Astrocyte of the spinal cord (primary cell): ENCODE measurements at places on chromosomes 13 and 19.

DNA sequence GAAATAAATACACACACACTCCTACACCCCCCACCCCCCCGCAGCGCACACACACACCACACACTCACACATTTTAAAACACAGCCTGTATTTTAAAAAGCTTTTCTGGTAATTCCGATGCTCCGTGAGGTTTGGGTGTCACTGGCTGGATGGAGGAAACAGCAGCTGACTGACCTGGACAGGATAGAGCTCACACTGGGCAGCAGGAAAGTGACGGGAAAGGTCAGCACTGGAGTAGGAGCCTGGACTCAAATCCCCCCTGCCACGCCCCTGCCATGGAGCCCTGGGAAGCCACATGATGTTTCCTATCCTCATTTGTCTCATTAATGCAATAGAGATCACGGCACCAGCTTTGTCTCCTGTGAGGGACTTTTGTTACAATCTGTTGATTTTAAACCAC is 49.3 kb upstream of the STARD13 start:
- no peak for DNase-seq

DNA sequence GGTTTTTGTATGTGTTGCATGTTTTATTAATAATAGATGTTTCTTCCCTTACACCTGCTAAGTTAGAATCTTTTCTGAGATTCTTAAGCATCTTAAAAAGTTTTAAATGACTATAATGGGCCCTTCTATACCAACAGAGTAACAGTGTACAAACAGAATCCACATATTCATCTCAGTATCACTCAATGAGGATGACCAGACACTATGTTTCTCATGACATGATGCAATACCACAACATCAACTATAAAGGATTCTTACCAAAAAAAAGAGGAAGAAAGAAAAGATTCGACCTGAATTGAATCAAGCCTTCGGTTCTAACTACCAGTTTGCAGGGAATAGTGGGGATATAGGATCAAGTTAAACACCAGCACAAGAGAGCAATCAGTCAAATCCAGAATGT is 56.5 kb downstream of the INTS6 start:
- DNase-seq = peak; percentile 10

DNA sequence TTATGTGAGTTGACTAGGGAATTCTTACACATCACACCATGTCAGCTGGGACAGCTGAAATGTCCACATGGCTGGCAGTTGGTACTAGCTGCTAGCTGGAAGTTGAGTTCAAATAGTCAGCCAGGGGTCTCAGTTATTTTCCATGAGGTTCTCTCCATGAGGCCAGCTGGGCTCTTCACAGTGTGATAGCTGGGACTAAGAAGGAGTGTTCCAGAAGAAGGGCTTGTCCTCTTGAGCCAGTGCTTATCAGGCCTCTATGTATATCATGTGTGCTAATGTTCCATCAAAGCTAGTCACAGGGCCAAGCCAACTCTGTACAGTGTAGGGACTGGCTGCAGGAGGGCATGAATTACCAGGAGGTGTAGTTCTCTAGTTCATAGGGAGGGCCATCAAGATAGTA is 11.8 kb downstream of the USPL1 start:
- DNase-seq = no peak

DNA sequence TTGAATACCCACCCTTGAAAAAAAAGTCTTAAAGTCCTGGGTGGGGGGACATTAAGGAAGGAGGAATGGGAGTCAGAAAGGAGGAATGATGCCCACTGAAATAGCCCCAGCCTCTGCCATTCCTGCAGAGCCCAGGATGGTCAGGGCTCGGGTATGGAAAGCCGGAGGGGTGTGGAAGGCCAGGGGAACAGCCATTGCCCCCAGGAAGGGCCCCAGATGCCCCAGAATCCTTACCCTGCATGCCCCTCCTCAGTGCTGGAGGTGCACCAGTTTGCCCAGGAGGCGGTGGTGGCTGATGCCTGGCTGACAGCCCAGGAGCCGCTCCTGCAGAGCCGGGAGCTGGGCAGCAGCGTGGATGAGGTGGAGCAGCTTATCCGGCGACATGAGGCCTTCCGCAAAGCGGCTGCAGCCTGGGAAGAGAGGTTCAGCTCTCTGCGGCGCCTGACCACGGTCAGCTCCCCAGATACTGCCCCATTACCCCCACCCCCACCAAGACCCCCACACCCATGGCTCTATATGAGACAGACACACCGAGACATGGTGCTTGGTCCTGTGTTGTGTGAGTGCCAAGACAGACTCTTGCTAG is 10.7 kb upstream of the SHKBP1 start:
- no peak for DNase-seq

DNA sequence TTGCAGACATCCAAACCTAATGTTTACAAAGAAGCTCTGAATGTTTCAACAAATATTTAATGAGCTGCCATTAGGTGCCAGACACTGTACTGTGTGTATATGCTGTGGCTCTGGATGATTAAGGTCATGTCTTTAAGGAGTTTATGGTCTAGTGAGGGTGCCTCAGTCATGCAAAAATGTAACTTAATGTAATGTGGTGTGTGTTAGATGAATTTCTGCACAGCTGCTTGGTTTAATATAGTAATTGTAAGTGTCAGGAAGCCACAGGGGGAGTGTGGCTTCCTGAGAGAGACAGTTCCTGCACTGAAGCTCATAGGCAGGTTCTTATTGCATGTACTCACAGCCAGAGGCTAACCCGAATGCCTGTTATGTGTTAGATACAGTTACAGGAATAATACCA is 43.3 kb downstream of the SPATA13 start:
- peak; percentile 38 for DNase-seq

DNA sequence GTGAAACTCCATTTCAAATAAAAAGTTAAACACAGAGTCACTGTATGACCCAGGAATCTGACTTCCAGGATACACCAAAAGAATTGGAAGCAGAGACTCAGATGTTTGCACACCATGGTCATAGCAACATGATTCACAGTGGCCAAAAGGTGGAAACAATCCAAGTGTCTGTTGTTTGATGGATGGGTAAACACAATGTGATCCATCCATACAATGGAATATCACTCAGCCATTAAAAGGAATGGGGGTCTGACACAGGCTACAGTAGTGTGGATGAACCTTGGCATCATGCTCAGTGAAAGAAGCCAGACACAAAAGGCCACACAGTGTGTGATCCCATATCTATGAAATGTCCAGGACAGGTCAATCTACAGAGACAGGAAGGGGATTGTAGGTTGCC is 174.3 kb downstream of the PTPRS start:
- peak; percentile 49 for DNase-seq

DNA sequence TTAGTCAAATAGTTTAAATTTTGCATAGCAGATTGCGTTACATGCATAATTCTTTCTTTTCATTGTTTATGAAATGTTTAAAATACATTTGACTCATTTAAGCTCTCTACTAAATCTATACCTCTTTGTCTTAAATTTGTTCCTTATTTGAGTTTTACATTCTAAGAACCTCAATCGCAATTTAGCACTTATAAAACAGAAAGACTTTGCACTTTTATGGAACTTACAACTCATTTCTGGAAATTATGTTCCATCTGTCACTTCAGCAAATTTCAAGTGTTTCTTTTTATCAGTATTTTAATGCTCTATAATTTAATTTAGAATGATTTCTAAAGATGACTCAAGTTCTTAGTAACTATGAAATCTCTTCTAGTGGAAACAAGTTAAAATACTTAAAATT is 1505.8 kb upstream of the SPRY2 start:
- no peak for DNase-seq

DNA sequence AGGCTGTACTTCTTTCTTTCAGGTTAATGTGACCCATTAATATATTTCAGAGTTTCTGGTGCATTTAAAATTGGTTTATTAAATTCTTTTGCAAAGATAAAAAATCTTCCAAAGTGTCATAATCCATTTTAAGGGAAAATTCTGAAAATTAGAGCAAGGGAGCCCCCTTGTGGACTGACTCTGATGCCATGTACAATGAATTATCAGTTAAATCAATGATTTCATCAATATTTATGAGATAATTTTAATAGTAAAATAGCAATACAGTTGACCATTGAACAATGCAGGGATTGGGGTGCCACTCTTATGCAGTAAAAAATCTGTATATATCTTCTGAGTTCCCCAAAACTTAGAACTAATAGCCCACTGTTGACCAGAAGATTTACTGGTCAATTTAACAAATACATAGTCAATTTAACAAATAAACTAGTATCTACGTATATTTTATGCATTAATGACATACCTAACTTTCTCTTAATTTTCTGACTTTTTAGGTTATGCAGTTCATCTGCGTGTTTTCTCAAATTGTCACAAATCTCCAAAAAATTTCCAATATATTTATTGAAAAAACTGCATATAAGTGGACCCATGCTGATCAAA is 479.1 kb upstream of the MIR17HG start:
- DNase-seq = peak; percentile 39

GRCh38 chr13:45332831-45333219 is 8.2 kb downstream of the TPT1 start:
- no peak for DNase-seq

DNA sequence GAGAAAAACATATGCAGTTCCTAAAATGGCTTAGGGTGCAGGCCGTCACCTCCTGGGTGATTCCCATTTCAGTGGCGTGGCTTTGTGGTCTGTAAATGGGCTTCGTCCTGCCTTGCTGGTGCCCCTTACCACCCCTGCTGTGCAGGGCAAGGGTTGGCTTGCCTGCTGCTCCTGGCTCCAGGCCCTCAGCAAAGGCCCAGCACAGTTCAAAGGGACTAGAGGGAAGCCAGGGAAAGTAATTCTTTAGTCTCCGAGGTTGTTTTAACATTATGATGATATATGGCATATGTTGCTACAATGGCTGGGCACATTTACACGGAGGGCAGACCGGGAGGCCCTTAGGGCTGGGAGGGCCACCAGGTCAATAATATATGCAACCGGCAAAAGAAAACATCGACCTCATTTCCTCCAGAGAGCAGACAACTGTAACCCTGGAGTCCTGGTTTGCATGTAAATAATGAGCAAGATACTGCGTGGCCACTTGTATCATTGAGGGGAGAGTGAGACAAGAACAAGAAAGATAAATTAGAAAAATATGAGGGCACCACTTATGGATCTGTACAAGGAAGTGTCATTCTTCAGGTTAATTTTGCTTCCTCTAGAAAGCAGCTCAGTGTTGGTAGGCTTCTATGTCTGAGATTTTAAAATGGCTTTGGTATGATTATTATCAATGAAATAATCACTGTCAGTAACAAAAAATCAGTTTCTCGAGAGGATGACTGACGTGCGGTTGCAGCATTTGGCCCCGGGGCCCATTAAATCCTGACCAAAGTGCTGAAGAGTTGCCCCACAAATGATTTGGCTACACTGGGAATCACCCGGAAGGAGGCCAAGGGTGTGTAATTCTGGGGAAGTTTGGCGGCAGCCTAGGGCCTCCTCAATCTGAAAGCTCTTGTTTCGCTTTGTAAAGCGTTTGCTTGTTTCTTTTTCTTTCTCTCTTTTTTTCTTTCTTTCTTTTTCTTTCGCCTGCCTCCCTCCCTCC is 32.8 kb upstream of the URI1 start:
- no peak for DNase-seq

GRCh38 chr13:23966221-23966690 is 69.0 kb upstream of the C1QTNF9B start:
- DNase-seq = no peak

DNA sequence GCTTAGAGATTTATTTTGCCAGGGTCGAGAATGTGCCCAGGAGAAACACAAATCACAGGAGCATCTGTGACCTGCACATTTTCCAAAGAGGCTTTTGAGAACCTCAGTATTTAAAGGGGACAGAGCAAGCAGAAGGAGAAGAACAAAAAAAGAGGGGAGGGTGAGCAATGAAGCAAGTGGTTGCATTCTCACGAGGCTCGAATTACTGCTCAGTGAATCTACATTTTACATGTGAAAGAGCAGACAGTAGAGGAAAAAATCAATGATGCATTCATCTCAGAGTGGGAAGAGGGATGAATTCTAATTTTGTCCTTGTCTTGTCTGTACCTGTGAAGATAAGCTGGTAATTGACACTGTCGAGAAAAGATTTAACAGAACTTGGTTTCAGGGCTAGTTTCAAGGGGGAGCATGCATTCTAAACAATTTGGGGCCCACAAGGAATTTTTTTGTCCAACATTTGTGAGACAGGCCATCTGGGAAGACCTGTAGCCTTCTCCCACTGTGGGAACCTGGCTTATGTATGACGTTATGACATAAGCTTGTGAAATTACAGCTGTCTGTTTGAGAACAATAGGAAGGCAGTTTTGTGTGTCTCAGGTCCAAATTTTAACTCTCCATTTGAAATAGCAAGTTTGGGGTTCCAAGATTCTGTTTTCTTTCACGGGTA is 855.1 kb downstream of the SLITRK5 start:
- DNase-seq = no peak

DNA sequence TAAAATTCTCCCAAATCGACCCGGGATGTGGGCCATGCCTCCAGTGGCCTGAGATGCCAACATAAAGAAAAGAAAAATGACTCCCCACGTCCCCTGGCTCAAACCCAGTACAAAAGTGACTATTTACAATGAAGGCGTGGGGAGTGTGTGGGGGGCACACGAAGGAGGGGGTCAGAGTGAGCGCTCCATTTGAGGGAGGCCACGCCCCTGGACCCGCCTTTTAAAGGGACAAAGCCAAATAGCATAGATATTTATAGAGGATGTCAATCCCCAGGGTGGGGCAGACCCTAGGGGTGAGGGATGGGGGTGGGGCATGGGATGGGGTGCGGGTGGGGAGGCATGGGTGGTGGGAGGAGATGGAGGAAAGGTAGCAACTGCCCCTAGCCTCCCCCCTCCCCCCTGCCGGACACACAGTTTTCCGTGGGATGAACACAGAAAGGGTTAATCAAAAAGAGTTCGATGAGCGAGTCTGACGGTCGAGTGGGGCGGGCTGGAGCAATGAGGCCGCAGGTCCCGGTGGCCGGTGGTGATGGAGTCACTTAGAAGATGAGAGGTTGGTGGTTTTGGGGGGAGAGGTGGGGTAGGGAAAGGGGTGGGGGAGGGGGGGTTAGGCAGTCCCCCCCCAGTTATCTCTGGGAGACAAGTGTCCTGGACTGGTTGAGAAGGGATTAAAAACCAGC is 20.1 kb upstream of the NANOS2 start:
- no peak for DNase-seq

DNA sequence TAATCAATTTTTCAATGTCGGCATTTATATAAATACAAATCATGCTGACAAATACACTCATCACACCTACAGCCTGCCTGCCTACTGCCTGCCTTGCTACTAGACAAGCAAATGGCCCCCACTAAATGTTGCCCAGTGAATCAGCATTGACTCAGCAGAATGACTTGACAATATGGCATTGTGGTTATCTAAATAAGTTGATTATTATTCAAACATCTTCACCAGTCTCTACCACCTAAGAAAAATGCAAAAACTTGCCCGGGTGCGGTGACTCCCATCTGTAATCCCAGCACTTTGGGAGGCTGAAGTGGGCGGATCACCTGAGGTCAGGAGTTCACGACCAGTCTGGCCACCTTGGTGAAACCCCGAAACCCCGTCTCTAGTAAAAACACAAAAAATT is 296.1 kb downstream of the PCDH9 start:
- peak; percentile 84 for DNase-seq

GRCh38 chr13:109913936-109914510 is 127.6 kb upstream of the IRS2 start:
- DNase-seq = no peak

GRCh38 chr19:37969695-37970094 is 62.7 kb downstream of the SIPA1L3 start:
- DNase-seq = no peak
